Caudate nucleus (tissue), 63 donors: ENCODE measurements at places on chromosomes 16 and 17.

DNA sequence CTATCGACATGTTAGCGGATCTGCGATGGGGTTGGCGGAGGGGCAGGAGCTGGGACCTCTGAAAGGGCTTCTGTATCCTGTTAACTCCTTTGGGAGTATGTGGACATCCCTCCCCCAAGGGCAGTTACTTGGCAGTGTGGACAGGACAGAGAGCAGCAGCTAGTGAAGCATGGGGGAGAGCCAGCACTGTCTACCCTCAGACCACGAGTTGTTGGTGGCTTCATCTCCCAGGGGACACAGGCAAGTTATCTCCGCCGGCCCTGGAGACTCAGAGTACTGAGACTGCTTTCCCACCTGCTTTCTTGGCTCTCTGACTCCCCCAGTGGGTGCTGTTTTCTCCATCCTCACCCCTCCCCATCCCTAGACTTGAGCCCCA lies 5.3 kb upstream of the GFAP start:
- DNase-seq, result no peak

DNA sequence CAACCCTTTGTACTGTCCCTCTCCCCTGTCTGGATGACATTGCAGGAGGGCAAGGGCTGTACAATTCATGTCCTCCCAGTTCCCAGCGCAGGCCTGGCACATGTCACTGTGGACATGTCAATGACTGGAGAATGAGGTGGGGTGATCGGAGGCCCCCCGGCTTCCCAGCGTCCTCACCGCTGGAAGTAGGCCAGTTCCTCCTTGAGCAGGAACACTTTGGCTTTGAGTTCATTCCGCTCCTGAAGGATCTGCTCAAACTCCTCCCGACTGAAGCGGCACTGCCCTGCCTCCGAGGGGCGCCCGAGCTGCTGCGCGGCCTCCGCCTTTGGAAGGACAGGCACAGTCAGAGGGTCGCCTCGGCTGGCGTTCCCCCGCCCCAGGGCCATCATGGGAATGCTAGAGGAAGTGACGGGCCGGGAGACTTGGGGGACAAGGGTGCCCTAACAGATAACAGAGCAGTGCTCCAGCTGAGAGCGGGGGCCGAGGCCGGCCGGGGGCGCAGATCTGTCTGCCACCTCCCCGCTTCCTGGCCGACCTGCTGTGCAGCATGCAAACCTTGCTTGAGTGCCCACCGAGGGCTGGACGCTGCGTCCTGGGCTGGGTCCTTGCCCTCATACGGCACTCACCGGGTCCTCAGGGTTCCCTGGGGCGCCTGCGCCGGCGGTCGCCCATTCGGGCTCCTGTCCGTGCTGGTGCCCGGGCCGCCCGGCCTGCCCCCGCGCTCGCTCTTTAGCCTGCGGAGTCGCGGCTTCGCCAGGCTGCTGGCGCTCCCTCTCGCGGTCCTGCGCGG lies 1.3 kb downstream of the RILP start:
- no peak for DNase-seq

- DNase-seq, result no peak
Measured at GRCh38 chr17:66272811-66273585, 29.4 kb upstream of the PRKCA start.

DNA sequence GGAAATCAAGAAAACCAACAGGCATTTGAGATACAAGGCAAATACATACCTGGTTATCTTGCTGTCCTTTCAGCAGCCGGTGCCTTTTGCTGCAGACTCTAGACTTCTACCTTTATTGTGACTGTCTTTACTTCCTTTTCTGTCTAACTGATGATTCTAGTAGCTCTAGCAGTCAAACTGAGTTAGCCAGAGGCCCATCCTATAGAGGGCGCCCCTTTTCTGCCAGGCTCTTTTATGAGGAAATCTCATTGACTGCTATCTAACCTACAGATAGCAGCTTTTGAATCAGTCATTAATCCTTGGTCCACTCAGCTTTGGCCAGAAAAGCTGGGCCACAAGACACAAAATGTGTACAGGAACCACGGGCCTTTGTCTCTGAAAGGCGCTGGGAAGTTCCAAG lies 87.5 kb upstream of the WSB1 start:
- no peak for DNase-seq

DNA sequence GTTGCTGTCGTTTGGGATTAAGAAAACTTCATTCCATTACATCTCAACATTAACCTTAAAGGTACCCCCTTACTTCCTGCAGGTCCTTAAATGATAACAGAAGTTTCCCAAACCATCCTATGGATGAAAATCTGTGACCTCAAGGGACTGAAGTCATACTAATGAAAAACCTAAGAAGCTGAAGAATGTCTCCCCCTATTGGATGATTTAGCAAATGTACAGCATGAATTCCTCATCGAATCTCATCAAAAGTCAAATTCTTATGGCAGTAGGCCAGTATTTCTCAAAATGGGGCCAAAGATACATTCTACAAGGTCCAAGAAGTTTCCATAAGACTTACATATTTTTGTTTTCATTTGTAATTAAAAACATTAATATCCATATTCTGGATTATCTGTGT lies 13.5 kb downstream of the SCO1 start:
- no peak for DNase-seq

DNA sequence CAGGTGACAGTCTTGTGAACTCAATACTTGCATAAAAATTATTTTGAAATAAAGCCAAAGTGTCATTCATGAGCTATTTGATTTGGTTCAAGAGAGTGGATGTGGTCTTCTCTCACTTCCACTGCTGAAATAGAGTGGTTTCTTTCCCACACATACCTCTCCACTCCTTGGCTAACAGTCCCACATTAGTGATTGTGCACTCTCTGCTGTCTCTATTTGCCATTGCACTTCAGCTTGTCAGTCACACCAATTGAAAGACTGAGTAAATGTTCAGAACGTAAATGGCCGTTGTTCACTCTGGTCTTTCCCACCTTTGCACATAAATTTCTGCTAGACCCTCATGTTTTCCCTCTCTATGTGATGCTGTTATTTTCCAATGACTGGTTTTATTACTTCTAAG lies 197.5 kb downstream of the FTO start:
- DNase-seq, result no peak

GRCh38 chr16:84095466-84095865 lies 21.3 kb downstream of the MBTPS1 start:
- no peak for DNase-seq

DNA sequence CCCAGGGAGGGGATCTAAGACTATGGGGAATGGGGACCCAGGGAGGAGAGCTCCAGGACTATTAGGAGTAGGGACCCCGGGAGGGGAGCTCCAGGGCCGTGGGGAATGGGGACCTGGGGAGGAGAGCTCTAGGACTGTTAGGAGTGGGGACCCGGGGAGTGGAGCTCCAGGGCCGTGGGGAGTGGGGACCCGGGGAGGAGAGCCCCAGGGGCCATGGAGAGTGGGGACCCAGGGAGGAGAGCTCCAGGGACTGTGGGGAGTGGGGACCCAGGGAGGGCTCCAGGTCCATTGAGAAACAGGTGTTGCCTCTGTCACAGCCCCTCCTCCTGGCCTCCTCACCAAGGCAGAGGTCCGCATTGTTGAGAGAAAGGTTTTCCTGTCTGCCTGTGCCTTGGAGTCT lies 16.0 kb downstream of the MPRIP start:
- DNase-seq, result no peak
